ENCODE measurements at places on chromosomes 2 and 18. TPM values are rescaled to one million over a fixed set of nuclear protein-coding genes. Genes with fewer than 3 reads are reported as not detected.

Gene FOXI3
- total RNA-seq: 0.03 TPM

Gene ALPG
- 0.71 TPM for total RNA-seq

Gene SLC4A3
- total RNA-seq: 2.9 TPM

Gene SAP130
- total RNA-seq: 14.0 TPM

Gene FEV
- not detected for total RNA-seq

Gene PAIP2B
- total RNA-seq: 0.33 TPM

Gene FBXO36
- 0.84 TPM for total RNA-seq

Gene CNRIP1
- 2.3 TPM for total RNA-seq

Gene NYAP2
- total RNA-seq: not detected

Gene HMSD
- 0.03 TPM for total RNA-seq

Gene PLCD4
- 0.14 TPM for total RNA-seq

Gene CFC1
- total RNA-seq: not detected

Gene COX5B
- 280 TPM for total RNA-seq

Gene ANKRD30B
- total RNA-seq: not detected

Gene RBFA
- total RNA-seq: 30.3 TPM

Gene MAP2
- 1.2 TPM for total RNA-seq

Gene ASAP2
- 65.1 TPM for total RNA-seq

Gene FBXO48
- 0.60 TPM for total RNA-seq

Gene TUBB8B
- total RNA-seq: not detected

Gene LBH
- 189 TPM for total RNA-seq

Gene C2orf92
- 0.26 TPM for total RNA-seq

Gene CFAP65
- total RNA-seq: 0.22 TPM

Gene MAIP1
- total RNA-seq: 33.2 TPM
